Caudate nucleus (tissue), 63 donors: ENCODE measurements at places on chromosomes 2 and 18.

- DNase-seq: no peak
Observed at GRCh38 chr2:226578879-226579278, 220.7 kb downstream of the IRS1 start.

DNA sequence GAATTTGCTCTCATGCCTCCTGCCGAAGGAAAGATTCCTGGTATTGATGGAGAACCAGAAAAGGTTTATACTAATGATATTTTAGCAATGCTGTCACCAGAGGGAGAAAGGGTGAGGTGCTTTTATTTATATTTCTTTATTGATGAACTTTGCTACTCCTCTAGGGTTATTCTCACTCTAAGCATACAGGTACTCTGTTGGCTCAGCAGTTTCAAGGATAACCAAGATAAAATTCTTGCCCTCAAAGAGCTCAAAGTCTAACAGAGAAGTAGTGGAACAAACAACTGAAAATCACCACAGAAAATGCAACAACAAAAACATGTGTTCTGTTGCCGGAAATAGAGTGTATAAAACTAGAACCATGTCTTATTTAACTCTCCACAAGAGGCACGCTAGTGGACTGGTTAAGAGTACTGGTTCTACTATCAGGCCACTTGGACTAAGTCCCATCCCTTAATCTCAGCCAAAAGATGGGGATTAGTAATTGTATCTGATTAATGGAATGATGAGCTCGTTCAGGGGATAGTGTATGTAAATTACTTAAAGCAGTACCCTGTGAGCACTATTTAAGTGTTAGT is 103.6 kb downstream of the DNAH6 start:
- no peak for DNase-seq

DNA sequence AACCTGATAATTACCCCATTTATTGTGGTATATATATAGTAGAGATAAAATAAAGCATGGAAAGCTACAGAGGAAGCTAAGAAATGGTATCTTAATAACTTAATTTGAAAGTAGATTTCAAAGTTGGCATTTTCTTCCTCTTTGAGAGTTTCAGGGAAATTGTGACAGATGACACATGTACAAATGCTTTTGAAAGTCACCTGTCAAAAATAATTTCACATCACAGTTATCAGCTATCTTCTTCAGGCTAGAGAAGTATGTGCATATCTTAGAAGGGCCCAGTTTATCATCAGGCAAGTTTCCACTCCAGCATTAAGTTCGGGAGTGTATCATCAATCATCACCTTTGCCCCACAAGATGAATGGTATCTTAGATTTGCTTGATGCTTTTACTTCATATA is 457.9 kb downstream of the LRRTM4 start:
- no peak for DNase-seq

GRCh38 chr2:1784087-1784486 is 39.8 kb upstream of the PXDN start:
- no peak for DNase-seq

- DNase-seq: no peak
Observed at GRCh38 chr2:120385355-120386127, 39.6 kb downstream of the INHBB start.

GRCh38 chr2:101706819-101707177 is 9.3 kb downstream of the MAP4K4 start:
- DNase-seq: no peak

GRCh38 chr18:46281185-46282176 is 177.3 kb downstream of the HAUS1 start:
- peak; percentile 13 for DNase-seq
